ENCODE measurements at places on chromosomes 11 and 22.

DNA sequence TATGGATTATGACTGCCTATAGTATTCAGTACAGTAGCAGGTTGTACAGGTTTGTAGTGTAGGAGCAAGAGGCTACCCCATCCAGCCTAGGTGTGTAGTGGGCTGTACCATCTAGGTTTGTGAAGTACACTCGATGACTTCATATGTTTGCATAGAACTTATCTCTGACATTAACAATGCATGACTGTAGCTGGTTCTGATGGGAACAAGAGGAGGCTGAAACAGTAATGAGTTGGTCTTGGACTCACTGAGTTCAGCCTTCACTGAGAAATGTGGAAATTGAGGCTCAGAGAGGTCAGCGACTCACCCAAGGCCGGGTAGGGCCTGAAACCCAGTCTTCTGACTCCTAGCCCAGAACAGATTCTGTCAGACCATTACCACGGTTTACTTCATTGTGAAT, 13.0 kb downstream of the MYO7A start:
- no peak for DNase-seq

GRCh38 chr11:33861941-33862589, 29.8 kb downstream of the LMO2 start:
- no peak for DNase-seq

DNA sequence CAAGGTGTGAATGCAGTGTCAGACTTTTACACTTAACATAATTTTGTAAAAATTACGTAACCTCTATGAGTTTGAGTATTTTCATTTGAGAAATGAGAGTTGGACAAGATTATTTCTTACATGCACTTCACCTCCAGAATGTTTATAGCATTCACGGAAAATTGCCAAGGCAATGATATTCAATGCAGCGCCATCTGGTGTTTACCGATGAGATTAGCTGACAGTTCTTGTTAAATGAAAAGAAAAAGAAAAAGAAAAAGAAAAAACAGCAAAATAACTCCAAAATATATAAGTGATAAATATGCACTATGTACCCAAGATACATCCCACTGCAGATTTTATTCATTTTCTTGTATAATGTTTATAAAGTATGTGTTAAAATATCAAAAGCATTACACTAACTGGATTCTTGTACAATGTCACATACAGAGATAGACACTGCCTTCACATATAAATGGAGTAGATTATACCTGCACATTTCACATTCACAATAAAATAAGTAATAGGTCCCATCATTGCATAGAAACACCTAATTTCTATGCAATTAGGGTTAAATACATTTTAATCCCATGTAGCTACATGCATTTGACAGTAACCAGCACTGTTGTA, 976.3 kb upstream of the FAT3 start:
- peak; percentile 40 for DNase-seq

DNA sequence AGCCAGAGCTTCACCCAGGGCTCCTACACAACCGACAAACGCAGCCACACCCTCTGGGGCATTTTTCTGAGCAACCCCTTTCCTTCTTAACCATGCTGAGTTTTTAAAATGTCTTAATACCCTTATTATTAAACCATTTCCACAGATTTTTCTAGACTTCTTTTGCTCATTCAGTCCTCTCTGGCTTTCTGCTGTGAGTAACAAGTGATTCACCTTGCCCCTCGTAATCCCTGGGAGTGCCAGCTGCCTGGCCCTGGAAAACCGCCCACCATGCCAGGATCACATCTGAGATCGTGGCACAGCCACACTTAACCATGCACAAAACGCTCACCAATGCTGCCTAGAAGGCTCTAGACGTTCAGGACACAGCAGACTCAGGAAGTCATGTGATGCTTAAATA, 25.4 kb downstream of the YPEL1 start:
- no peak for DNase-seq

GRCh38 chr11:104328512-104328907, 164.6 kb upstream of the PDGFD start:
- no peak for DNase-seq

DNA sequence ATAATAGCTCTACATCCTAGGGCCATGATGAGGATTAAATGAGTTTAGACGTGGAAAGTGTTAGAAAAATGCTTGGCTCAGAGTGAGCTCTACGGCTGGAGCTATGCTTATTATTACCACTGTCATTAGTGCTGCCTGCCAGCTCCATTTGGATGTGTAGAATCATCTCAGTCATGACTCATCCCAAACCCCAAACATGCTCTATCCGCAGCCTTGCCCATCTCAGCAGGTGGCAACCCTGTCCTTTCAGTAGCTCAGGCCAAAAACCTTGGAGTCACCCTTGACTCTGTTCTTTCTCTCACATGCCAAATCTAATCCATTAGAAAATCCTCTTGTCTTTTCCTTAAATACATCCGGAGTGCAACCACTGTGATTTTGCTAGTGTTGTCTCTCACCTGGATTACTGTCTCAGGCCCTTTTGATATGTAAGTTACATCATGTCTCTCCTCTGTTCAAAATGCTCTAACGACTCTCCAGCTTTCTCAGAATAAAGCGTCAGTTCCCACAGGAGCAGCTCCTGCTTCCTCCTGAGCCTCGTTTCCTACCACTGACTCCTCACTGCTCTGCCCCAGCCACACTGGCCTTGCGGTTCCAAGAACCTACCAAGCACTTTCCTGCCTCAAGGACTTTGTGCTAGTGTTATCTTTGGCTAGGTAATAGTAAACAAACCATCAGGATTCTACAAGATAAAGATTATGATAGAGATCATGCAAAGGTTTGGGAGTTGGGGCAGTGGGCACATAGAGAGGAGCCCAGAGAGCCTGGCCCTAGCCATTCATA, 10.5 kb upstream of the CHRM1 start:
- DNase-seq = no peak

DNA sequence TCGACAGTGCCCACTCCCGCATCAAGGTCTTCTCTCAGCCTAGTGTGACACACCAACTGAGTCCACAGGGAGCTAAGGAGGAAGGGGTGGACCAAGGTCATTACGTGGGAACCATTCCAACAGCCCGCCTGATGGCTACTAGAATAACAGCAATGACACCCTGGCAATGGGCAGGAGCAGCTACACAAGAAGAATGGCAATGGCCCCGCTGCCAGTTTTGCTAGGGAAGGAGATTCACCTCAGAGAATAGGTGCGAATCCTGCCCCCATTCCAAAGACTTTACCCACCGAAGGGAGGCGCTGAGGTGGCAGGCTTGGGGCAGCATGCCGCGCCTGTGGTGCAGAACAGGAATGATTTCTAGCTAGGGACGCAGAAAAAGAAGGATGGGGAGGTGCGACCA, 9.1 kb downstream of the WT1 start:
- DNase-seq = no peak

- DNase-seq = no peak
Observed at GRCh38 chr11:62961017-62961570, 23.7 kb downstream of the SLC22A6 start.

GRCh38 chr22:25437414-25438160, 126.9 kb upstream of the GRK3 start:
- peak; percentile 20 for DNase-seq

GRCh38 chr11:73554671-73555320, 43.1 kb downstream of the FAM168A start:
- no peak for DNase-seq

GRCh38 chr11:82771781-82772180, 38.1 kb upstream of the FAM181B start:
- no peak for DNase-seq

- DNase-seq = no peak
Observed at GRCh38 chr11:6433998-6434660, 6.7 kb downstream of the HPX start.

DNA sequence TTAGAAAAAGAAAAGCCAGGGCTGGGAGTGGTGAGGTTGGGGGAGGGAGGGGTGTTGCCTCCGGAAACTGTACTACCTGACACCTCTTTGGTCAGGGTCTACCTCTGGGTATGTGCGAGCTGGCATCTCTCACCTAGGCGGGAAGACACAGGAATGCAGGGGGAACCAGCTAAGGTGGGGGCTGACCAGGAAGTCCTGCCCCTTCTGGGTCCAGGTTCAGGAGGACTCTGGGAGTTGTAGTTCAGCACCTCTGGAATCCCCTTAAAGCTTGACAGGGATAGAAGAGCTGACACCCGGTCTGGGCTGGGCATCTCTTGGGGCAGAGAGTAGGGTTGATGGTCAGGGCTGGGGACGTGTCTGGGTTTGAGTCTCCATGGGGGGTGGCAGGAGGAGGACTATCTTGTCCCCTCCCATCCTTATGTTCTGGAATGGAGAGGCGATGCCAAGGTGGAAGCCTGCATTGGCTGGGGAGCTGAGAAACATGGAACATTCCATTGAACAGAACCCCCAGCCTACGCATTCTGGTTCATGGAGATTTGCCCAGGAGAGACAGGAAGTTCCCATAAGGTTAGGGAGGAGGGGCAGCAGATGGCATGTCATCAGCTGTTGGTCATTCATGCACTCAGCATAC, 2.1 kb upstream of the KIAA1671 start:
- DNase-seq = peak; percentile 77

GRCh38 chr11:2789791-2790567, 90.2 kb upstream of the KCNQ1OT1 start:
- peak; percentile 4 for DNase-seq

DNA sequence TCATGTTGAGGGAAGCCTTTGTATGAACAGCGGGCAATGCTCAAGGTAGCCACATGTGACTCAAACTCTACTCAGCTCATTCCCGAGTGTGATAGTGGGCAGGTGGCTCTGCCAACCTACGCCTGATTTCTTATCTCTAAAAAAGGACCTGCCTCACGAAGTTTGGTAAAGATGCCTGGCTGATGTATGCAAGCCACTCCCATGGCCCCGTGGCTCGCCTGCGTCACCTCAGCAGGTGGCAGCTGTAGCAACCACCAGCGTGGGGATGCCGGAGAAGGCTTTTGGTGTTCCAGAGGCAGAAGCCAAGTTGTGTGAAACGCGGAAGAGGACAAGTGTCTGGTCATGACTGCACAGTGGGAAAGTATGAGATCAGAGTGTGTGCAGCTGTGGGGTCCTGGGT, 5.4 kb downstream of the FADS2 start:
- DNase-seq = no peak

DNA sequence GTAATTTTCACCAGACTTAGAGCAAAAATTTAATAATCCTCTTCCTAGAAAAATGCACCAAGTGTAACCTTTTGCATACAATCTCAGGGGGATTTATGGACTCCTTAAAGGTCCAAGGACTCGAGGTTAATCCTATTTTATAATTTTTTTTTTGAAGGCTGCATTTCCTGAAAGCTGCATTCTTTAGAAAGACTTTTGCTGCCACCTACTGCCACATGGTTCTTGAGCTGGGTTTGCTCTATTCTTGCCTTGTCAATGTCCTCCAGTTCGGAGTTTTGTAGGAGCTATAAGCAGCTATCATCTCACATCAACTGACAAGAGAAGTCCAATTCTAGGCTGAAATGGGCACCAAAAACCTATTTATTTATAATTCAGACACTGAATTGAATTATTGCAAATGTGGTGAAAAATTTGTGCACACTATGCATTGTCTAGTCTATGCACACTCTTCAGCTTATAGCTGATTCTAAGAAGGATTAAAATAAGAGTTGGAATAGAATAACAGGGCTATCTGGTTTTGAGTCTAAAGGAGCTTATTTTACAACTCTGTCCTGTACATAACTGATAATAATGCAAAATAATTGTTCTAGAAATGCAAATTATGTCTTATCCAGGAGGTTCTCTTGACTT, 31.3 kb downstream of the TRAF6 start:
- DNase-seq = no peak

DNA sequence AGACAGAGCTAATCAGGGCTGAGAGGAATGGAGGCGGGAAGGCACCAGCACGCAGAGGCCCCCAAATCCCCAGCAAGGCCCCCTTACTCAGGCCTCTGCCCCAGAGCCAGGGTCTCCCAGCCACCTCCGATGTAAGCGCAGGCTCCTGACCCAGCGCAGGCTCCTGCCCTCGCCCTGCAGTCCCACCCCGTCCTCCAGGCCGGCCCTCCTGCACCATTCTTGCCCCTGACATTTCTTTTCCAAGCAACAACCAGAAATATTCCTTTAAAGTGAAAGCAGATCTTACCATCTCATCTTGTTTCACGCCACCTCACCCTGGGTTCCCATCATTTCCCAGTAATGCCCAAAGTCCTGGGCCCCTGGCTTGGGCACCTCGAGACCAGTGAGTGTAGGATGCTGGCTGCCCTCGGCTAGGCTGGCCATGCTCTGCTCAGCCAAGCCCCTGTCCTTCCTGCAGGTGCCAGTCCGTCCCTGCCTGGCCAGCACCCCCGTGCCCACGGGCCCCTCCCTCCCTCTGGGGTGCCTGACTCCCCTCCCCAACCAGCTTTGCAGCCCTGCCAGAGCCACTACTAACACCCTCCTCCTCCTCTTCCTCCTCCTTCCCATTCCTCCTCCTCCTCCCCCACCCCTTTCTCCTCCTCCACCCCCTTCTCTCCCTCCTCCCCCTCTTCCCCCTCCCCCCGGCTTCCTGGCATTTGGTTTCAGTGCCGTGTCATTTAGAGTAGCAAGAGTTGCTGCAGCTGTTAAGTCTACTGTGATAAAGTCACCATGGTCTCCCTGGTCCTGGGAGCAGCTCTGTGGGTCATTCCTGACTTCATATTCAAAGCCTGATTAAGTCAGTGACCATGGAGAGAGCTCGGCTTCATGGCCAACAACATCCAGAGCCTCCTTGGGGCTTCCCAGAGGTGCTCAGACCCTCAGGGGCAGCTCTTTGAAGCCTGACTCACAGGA, 78.7 kb downstream of the PIWIL3 start:
- DNase-seq = peak; percentile 30

DNA sequence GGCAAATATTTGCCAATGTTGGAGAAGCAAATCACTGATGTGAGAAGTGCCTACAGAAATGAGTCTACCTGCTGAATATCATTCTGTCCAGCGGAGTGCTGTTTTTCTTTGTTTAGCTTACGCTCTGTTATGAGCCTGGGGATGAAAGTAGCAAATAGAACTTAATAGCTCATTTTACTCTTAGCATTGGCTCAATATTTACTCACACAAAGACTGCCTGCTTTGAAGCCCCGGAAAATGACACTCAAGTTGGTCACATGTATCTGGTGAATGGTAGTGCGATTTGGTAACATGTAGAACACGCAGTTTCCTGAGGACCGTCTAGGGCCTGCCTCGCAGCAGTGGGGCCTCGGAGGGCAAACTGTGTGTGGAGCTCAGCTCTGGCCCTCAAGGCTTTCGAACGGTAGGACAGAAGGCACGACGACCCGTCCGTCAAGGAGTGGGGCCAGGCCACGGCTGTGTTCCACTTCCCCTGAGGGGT, 38.9 kb downstream of the TBC1D22A start:
- DNase-seq = no peak
